ENCODE measurements at places on chromosomes 12 and 14.

DNA sequence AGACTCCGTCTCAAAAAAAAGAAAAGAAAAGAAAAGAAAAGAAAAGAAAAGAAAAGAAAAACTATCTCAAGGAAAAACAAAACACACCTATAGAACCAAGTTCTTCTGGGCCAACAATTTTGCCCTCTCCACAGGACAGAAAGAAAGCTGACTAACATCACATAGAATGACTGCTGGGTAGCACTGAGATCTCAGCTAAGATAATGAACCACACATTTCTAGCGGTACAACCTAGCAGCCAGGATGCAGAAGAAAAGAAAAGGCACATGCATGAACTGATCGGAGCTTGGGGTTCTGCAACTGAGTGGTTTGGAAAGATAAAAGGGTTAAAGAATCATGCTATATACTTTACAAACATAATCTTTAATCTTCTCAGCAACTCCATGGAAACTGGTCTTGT lies 19.5 kb downstream of the TMED10 start:
- DNase-seq = no peak

GRCh38 chr12:6199531-6200255 lies 507 bp upstream of the CD9 start:
- DNase-seq = no peak

GRCh38 chr14:90649083-90649482 lies 167.1 kb downstream of the TTC7B start:
- DNase-seq = no peak

GRCh38 chr12:76266797-76267196 lies 81.4 kb downstream of the BBS10 start:
- no peak for DNase-seq

DNA sequence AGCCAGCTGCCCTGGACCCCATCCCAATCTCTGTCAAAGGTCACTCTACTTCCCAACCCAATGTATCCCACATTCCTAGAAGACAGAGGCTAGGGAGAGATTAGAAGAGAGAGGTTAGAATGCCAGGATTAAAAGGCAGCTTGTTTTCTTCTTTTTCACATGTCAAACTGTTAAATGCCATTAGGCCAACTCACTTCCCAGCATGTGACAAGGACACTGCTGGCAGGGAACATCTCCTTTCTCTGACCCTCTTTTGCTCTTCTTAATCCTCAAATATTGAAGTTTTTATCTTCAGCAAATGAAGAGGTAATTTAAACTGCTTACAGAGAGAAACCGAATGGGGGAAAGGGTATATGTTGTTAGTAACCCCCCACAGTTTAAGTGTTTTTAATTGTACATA lies 89.1 kb downstream of the BBS10 start:
- DNase-seq = no peak

GRCh38 chr14:30410986-30411385 lies 148.0 kb upstream of the G2E3 start:
- no peak for DNase-seq

DNA sequence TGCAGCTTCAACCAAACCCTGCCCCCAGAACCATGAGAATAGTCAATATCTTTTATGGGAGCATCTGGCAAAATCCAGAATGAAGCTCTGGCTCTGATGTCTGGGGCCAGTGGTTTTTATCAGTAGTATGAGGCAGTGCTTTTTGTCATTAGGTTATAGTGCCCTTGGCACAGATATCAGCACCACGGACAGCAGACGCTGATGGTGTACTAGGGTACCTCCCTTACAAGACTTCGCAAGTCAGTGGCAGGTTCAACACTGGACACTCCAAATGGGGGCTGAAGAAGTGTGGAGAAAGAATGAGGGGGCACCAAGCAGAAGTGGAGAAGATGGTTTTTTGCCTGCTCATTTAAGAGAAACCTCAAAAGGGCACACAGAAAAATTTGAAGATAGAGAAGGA lies 68.2 kb upstream of the E2F7 start:
- DNase-seq = no peak

- DNase-seq = no peak
Measured at GRCh38 chr14:98633380-98633779, 638.6 kb downstream of the BCL11B start.

All from NK-92 treated with Interleukin-12 subunit alpha and Interleukin-12 subunit beta, amount 100 ng/mL, for 24 hours (cell line).